Activated T-cell treated with anti-CD3 and anti-CD28 coated beads for 48 hours (primary cell): ENCODE measurements at places on chromosomes 6 and 20.

DNA sequence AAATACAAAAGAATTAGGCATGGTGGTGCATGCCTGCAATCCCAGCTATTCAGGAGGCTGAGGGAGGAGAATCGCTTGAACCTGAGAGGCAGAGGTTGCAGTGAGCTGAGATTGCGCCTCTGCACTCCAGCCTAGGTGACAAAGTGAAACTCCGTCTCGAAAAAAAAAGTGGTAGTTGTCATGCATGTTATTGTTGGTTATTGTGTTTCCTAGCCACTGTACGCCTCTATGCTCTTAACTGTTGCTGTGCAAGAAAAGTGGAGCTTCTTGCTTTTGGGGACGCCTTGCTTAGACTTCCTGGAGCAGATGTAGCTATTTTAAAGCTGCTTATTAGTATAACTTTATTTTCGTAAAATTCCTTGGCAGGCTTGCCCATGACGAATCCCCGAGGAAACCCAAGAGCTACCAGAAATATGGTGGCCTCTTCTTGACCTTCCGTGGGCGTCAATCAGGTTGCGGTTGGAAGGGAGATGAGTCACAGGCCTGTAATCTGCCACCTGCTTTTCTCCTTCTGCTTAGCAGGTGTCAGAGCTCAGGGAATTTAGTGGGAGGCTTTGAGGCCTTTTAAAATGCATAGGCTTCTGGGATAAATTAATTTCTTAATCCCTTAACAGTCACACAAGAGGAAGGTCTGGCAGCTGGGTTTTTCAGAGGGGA lies 17.3 kb downstream of the GABRR2 start:
- peak; percentile 45 for DNase-seq

DNA sequence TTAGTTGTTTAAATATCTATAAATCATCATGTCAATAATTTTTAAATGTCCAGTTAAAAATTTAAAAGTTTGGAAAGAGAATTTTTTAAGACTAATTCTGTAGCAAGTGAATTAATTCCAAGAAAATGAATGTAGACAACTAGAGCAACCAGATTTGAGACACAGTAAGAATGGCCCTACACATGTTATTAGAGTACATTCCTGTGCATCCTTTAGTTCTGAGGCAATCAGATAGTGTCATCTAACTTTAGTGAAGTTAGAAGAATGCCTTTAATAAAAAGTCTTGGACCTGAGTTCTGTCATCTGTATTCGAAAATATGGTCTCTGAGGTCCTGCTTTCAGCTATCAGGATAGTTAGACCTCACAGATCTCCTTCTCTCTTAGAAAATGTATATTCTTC lies 63.7 kb downstream of the HIVEP2 start:
- no peak for DNase-seq

GRCh38 chr6:43708860-43709653 lies 21.5 kb upstream of the MRPS18A start:
- no peak for DNase-seq

DNA sequence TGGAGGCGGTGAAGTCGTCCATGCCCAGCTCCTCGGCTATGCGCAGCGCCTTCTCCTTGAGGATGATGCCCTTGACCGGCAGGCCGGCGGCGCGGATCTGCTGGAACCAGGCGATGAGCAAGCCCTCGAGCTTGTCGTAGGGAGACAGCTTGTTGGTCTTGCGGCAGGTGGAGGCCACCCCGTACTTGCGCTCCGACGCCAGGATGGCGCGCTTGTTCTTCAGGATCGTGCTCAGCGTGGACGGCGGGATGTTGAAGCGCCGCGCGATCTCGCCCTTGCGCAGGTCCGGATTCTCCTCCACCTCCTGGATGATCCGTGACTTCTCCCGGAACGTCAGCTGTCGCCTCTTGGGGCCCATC lies 435 bp downstream of the CENPB start:
- no peak for DNase-seq

DNA sequence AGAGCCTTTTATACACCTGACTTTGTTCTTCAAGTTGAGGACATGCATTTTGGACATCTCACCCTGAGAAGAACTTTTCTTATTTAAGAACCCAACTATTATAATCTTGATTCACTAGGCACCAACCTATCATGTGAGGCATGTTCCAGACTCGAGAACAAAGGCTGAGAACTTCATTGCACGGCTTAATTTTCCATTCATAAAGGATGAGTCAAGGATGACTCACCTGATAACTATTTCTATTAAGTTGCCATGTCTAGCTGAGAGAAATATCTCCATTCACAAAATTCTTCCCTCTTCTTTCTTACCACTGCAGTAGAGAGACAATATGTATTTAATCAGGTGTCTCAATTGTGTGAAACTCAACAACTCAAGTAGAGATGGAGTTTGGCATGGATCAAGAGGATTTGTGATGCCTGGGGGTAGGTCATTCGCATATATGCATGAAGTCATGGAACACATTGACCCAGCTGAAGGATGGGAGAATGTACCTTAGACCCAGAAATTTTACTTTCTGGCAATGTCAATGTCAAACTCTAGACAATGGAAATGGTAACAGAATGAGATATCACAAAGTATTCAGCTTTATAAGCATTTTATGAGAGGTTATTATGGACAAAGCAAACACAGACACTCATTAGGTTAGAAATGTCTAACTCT lies 208.7 kb upstream of the PRND start:
- DNase-seq = no peak

- no peak for DNase-seq
Measured at GRCh38 chr20:1934156-1934555, 38.9 kb downstream of the SIRPA start.

DNA sequence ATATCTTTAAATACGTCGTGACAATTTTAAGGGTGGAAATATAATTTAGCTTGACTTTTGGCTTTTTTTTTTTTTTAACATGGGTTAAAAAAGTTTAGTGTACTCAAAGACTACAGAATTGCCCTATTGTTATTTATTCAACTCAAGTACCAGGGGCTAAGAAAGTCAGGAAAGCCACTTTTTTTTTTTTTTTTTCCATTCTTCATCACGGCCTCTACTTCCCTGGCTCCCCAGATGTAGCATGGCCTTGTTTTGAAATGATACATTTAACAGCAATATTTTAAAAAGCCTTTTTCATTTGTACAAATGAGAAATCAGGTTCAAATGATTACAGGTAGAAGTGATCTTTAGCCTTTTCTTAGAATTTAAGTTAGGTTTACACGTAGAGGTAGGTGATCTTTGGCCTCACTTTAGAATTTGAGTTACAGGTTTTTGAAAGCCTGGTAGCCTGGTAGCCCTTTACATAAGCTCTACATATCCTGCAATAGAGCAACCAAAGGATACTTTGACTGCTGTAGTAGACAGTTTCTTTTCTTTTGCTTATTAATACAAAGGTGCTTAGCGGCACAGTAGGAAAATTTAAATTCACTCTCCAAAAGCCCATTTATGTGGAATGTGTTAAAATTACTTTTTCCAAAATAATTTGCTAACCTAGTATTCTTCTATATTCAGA lies 160.5 kb upstream of the MMS22L start:
- no peak for DNase-seq

- DNase-seq = no peak
Measured at GRCh38 chr6:134482593-134483270, 164.8 kb upstream of the SGK1 start.

DNA sequence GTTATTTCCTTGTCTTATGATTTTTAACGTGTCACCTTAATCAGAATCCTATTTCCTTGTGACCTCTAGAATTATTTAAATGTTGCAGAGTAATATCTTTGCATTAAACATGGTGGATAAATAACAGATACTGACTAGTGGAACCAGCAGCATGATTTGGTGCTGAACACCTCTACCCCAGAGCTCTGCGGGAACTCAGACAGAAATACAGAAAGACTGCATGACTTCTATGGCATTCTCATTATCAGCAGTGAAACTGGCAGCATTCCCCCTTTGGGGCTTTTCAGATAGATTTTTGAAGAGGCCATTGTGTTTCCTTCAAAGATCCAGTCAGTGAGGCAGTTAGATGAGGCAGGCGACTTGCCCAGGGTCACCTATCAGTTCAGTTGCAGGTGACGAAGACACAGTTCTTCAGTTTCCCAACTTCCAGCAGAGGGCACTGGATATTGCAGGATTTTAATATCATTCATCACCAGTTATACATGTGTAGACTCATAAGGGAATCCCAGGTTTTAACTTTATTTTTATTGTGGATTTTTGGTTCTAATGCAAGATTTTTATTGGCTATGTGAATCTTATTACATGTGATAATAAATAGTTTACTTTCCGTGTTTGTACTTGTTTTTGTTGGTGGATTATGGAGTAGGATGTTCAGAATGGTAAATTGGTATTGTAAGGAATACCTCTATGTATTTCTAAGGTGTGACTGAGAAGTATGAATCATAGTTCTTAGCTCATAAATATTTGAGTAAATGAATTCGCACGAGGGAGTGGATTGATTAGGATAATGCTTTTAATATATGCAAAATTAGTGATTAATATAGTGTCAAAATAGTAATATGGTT lies 81.3 kb downstream of the AFDN start:
- no peak for DNase-seq

DNA sequence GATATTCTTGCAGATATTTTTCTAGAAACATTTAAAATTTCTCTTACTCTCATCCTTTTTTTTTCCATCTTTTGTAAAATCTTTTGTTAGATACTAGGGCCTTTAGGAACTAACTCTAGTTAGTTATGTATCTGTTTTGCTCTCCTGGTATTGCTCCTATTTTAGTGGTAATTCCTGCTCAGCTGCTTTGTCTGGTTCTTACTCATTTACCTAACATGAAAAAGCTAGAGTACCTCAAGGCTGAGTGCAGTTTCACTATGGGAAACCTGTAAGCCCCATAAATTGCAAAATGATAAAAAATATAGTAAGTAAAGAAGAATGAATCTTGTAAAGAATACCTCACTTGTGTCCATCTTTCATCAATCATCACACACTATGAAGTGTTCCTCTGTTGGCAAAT lies 1602.0 kb downstream of the GRIK2 start:
- DNase-seq = no peak

DNA sequence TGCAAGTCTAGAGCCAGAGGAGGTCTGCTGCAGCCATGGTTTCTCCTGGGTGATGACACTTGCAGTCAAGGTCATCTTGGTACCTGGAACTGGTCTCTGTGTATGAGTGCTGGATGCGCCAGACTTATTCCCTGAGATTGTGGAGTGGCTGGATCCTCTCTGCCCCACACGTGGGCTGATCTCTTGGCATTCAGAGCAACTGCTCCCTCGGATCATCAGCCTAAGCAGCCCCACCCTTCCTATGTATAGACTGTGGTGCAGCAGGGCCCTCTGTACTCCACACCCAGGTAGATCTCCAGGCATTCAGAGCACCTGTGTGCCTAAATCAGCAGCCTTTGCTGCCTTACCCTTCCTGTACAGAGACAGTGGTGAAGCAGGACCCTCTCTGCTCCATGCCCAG lies 12.1 kb upstream of the CST4 start:
- DNase-seq = no peak

- no peak for DNase-seq
Measured at GRCh38 chr20:17513939-17514338, 17.2 kb downstream of the BFSP1 start.

GRCh38 chr6:75620381-75621304 lies 19.0 kb downstream of the SENP6 start:
- no peak for DNase-seq

DNA sequence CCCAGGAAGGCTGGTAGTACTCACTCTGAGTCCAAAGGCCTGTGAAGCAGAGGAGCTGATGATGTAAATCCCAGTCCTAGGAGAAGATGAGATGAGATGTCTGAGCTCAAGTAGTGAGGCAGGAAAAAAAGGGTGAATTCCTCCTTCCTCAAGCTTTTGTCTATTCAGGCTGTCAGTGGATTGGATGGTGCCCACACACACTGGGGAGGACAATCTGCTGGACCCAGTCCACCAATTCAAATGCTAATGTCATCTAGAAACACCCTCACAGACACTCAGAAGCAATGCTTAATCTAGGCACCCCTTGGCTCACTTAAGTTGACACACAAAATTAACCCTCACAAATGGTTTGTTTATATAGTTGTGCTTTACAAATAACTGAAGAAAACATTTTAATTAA lies 94.6 kb downstream of the CD109 start:
- no peak for DNase-seq

DNA sequence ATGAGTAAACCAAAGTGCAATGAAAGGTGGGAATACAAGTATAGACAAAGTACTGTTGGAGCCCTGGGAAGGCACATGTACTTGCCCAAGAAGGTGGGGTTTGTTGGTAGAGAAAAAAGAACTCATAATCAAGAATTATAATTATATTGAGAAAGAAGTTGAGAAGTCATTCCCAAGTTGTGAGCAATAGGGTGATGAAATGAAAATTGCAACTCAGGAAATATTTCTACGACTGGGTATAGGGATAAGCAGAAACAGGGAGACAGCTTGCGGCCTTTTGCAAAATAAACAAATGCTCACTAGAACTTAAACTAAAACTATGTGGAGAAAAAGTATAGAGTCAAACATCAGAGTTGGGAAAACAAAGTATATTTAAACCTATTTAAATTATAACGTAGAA lies 250.7 kb upstream of the FAM83B start:
- no peak for DNase-seq

DNA sequence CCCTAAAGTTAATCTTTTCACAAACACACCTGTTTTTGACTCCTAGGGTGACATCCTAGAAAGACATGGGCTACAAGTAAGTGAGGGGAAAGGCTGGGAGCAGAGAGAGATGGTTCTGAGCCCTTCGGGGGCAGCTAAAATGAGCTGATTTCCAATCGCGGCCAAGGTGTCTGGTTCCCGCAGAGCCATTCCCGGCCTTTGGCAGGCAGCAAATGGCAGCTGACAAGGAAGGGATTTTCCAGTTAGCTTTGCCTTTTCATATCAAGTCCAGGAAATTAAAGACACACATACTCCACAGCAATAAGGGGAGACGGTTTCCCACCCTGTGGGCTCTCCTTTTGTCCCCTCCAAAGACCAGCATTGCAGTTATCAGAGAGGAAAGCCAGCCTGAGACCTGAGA lies 228.5 kb downstream of the ZMYND8 start:
- DNase-seq = no peak

- DNase-seq = no peak
Measured at GRCh38 chr6:167331565-167331964, 6.7 kb downstream of the TTLL2 start.

- DNase-seq = no peak
Measured at GRCh38 chr6:91167846-91168245, 581.0 kb upstream of the MAP3K7 start.

GRCh38 chr6:8268156-8268555 lies 165.8 kb upstream of the EEF1E1 start:
- no peak for DNase-seq

- DNase-seq = no peak
Measured at GRCh38 chr20:54928564-54928963, 453.2 kb downstream of the DOK5 start.

DNA sequence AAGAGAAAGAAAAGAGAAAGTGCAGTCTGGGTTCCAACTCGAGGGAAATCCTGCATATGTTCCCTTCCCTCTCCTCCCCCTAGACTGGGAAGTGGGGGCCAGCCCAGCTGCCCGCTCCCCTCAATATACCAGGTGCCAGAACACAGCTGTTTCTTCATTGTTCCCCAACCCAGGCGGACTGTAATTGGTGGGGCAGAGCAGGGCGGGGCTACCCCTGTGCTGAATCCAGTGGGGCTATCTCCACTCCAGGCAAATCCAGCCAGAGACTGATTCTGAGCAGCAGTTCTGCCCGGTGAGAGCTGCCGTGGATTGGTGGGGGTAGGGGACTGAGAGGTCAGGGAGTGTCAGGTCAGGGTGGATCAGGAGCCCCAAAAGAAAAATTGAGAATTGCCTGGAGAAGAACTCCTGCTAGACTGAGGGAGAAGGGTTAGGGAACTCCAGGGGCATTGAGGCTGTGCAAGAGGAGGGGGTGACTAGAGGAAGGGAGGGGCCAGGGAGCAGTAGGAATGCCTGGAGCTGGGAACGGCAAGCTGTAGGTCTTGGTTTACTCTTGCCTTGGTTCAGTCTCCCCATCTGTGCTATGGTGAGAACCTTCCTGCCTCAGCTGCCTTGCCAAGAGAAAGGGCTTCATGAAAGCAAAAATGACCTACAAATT lies at the start of gene MYMX:
Gene MYMX, plus strand, starts transcription at position 250 of the 655 bp plus-strand sequence. CDS start 546 bp downstream, outside the sequence.
- DNase-seq = no peak
